ENCODE measurements at places on chromosomes 11 and 22.

GRCh38 chr11:12123273-12123672 lies 12.9 kb downstream of the MICAL2 start:
- DNase-seq: peak; percentile 85

DNA sequence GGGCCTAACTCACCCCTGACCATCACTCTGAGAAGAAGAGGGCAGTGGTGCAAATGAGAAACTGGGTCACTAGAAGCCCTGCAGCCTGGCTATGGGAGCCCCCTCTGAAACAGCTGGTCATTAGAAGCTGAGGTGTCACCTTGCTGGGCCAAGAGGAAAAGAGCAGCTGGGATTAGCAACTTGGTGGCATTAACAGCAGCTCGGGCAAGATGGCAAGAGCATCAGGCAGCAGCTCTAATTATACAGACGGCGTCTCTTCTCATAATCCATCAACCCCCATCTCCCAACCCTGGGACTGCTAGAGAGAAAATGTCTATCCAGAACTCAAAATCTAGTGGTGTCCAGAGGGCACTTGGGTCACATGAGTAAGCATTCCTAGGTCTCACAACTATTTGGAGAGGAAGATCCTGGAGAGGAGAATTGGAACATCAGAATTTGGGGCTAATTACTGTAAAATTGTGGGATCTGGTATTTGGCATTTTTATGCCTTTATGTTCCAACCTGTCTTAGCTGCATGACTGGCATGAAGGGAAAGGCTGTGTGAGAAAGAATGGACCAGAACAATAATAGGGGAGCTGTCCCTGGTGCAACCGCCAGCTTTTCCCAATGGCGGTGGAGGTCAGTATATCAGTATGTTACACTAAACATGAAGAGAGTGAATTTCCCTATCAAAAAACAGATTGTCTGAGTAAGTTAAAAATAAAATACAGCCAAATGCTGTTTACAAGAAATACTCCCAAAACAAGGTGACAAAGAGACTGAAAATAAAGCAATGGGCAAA lies 7.6 kb upstream of the LMO1 start:
- DNase-seq: no peak

DNA sequence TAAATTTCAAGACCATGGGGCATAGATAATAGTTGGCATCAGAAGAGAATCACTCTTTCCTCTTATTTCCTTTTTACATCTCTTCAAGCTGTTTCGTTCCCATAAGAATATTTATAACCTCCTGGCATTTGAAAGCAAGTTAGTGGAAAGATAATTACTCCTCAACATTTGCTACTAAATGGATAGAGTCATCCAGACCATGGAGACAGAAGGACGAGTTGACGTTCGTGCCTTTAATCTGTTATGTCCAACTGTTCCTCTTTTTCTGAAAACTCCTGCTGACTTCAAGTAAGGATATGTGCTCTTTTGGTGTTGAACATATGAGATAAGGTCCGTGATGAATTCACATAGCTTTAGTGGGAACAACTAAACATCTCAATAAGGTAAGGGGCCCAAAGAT lies 414.2 kb downstream of the LRRC4C start:
- no peak for DNase-seq

GRCh38 chr11:115054570-115055538 lies 376.5 kb downstream of the NXPE2 start:
- no peak for DNase-seq

DNA sequence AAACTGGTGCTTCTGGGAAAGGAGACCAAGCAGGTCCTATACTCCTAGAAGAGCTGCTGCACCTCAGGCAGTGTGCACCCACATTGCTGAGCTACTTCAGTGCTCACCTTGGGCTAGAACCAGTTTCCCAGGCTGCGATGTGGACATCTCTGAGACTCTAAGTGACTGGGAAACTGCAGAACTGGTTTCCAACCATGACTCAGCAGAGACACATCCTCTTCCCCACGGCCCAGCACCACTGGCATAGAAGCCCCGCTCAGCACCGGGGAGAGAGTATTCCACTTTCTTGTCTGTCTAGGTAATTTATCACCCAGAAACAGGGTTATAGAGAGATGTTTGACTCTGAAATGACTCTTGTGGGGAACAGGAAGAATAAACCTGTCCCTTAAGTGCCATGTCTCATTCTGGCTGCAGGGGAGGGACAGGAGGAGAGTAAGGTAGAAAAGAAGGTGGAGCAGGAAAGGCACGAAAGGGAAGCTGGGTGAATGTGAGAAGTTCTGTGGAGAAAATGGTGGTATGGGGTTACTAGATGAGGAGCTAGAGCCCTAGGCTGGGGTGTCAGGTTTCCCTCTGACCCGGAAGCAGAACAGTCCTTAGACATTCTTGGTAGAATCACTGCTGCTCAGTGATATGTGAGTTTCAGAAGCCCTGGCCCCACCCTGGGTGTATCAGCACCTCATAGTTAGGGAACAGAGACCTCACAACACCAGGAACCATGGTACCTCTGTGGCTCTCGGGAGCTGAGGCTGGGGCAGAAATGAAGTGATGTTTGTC lies 340.4 kb upstream of the NCAM1 start:
- peak; percentile 12 for DNase-seq

DNA sequence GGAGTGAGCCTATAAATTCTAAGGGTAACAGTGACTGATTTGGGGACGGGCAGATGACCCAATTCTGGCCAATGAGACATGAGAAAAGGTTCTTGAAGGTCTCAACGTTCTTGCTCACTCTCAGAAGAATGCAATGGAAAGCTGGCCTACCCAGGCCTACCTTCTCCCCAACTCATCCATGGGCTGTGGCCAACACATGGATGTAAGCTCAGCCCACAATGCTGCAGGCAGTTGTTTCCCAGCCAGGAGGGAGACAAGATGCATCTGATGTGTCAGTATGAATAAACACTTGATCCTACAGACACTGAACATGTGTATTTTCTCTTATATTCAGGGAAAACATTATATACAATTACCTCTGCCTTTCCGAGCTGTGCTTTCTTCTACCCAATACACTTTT lies 24.4 kb downstream of the PI4KA start:
- no peak for DNase-seq

- no peak for DNase-seq
These were observed 568.7 kb downstream of the ETS1 start for GRCh38 chr11:128018692-128019091.

DNA sequence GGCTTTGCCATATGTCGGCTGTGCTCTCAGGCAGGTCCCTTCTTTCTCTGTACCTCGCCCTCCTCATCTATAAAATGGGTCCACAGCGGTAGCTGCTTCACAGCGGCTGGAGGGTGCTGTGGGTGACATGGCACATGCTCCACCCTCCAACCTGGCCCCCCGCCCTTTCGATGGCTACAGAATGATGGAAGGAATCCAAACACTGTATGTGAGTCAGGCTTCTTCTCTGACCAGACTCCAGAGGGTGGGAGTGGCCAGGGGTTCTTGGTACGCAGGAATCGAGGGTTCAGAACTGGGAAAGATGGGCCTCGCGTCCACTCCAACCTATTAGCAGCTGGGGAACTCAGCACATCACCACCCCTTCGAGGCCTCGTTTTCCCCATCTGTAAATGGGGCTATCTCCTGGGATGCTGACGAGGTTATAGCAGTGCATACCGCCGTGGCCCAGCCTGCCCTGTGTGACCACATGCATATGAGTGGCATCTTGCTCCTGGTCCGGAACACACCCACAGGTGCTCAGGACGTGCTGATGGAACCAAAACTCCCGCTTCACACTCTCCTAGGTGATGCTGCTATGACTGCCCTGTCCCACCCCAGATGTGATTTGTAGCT lies 26.4 kb downstream of the MN1 start:
- peak; percentile 41 for DNase-seq

DNA sequence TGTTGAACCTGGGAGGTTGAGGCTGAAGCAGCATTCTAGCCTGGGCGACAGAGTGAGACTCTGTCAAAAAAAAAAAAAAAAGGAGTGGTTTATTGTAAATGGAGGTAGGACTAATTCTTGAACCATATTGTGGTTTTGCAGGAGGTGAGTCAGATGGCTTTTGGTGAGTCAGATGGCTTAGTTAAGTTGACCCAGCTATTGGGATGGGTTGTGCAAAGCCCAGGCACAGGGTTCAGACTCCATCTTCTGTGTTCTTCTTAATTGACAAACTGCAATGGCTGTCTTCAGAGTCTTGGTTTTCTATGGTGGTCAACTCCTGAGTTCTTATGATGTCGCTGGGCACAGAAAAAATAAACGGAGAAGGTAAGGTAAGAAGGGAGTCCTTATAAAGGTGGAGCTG lies 182.7 kb downstream of the ADAMTS15 start:
- peak; percentile 85 for DNase-seq

- peak; percentile 95 for DNase-seq
These were observed 96.3 kb downstream of the SWAP70 start for GRCh38 chr11:9760193-9760575.

DNA sequence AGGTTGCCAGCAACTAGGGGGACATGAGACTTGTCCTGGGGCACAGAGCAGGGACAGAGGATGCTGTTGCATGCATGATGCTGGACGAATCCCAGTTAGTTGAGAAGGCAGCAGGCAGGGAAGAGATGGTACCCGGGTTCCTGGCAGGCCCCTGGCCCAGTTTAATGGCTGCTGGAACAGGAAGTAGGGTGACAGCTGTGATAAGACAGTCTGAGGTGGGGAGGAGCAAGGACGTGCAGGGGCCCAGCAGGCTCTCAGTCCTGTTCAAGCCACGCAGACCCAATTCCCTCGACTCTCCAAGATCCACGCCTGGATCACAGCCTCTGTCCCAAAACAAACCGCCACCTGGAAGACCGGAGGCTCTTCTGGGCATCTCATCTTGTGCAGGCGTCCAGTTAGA lies 32.0 kb downstream of the LRRC10B start:
- DNase-seq: no peak

DNA sequence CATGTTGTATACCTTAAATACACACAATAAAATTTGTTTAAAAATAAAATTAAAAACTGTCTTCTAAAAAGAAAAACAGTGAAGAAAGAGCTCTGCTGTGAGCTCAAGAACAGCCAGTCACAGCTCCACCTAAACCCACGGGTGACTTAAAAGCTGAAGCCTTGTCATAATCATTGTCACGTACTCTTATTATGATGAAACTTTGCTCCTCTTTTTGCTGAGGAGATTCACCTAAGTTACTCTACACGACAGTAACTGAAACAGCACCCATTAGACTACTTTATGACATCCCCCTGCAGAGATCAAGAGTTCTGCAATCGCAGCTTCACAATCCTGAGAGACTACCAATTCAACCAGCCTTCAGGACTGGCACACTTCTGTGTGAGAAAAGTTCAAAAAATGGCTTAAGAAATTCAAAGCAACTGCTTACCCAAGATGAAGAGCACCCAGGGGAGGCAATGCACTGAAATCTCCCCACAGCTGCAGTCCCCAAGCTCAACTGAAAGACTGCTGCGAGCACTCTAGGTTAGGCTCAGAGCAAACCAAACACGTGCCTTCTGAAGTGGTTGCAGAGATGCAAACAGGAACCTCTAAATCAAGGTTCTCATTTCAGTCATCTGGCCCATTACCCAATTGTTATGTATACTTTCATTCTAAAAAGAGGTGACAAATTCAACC lies at the start of gene JAML:
Gene JAML, minus strand, starts transcription at position 501 of the 678 bp plus-strand sequence. CDS start 10,145 bp downstream, outside the sequence.
- DNase-seq: no peak

DNA sequence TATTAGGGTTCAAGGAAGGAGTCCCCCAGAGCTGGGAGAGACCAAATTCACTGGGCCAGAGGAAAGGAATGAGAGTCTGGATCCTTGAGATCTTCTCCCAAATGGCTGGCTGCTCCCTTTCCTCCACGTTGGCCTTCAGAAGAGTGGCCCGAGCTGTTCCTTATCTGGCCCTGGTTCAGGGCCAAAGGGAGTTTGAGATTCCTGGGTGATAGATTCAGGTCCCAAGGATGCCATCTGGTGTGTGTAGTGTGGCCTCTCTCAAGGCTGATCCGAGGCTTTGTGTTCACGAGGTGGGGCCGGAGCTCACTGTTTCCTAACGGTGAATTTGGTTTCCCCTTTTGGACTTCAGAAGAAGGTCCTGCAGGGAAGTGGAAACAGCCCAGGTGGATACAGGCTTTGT lies 17.4 kb upstream of the ABCC8 start:
- no peak for DNase-seq

- DNase-seq: no peak
These were observed 688.6 kb upstream of the TENM4 start for GRCh38 chr11:80129396-80129795.

DNA sequence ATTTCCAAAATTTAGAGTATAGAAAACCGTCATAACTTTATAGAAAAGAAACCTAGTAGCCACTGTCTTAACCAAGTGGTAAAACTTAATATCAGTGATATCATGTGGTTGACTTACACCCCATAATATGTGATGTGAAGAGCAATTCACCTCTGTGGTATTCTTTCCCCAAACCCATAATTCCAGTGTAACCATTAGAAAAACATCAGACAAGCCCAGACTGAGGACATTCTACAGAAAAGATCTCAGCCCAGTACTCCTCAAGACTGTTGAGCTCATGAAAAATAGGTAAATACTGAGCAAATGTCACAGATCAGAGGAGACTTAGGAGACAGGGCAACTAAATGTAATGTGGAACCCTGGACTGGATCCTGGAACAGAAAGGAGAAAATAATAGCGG lies 134.6 kb downstream of the PGR start:
- DNase-seq: no peak

DNA sequence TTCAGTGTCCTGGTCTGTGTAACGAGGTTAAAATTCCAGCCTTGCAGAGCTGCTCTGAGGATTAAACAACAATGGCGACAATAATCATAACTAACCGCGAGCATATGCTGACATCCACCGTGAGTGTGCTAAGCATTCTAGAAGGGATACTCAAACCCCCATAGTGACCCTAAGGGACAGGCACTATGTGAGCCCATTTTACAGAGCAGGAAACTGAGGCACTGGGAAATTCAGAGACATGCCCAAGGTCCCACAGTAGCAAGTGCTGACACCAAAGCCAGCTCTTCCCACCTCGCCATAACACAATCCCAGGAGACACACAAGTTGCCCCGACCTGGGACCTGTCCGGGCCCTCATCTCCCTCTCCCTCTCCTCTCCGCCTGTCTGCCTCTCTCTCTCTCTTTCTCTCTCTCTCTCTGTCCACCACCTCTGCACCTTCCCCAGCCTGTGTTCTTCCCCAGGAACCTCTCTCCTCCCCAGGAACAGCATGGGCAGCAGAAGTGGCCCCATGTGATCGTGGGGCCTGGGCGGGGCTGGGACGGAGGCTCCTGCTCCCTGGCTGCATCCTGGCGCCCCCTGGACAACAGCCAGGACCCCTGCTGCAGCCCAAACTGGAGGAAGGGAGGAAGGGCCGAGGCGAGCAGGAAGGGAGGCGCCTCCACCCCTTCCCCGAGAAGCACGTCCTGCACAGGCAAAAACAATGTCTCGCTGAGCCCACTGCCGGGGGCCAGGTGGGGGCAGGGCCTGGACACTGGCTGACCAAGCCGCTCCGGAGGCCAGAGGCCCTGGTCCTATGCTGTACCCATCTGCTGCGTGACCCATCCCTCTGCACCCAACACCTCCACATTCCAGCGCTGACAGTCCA lies 14.8 kb upstream of the MFNG start:
- peak; percentile 31 for DNase-seq
